ENCODE measurements at places on chromosomes 6 and 20. TPM values are rescaled to one million over a fixed set of nuclear protein-coding genes. Genes with fewer than 3 reads are reported as not detected.

The TBC1D7 gene
- total RNA-seq, result 27.7 TPM

The ZKSCAN3 gene
- 10.3 TPM for total RNA-seq

The OOEP gene
- total RNA-seq, result not detected

The MRPS18B gene
- 105 TPM for total RNA-seq

The IL20RA gene
- not detected for total RNA-seq

The RBM24 gene
- not detected for total RNA-seq

The PDE7B gene
- 0.08 TPM for total RNA-seq

The ZNF334 gene
- total RNA-seq, result 10.3 TPM

GRCh38 chr6:165873976-165874375 is 210.9 kb upstream of the PDE10A start:
- ATAC-seq, result no peak

DNA sequence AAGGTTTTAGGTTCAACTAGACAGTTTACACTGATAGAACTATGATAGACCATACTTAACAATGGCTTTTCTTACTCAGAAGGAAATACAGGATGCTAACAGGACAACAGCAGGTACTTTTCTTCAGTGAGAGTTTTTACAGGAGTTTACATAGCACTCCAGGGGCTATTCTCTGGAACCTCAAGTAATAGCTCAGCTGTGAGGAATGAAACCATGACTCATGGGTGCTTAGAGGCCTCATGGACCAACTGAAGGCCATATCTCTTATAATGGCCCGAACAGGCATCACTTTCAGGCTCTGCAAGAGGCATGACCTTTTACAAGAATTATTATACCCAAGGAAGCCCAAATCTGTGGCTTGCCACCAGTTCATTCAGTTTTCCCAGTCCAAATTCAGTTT is 31.8 kb downstream of the TREML1 start:
- ATAC-seq, result no peak

- ATAC-seq, result no peak
These were observed 106.9 kb downstream of the IPCEF1 start for GRCh38 chr6:154249499-154250298.

DNA sequence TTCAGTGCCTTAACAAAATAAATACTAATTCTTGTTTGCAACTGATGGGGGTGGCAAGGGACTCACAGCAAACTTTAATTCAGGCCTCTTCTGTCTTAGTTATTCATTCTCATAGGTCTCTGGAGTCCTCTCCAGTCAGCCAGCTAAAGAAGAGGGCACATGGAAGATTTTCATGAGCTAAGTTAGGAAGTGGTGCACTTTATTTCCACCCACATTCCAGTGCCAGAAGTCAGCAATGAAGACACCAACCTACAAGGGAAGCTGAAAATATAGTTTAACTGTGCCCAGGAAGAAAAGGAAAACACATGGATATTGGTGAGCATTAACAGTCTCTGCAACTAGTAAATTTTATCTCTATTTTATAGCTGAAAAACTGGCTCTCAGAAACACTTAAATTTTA is 16.7 kb upstream of the IRAK1BP1 start:
- ATAC-seq, result no peak

- no peak for ATAC-seq
These were observed 598.8 kb downstream of the MAFB start for GRCh38 chr20:40090236-40090635.

- no peak for ATAC-seq
These were observed 198.7 kb upstream of the MYLIP start for GRCh38 chr6:15930207-15930606.

DNA sequence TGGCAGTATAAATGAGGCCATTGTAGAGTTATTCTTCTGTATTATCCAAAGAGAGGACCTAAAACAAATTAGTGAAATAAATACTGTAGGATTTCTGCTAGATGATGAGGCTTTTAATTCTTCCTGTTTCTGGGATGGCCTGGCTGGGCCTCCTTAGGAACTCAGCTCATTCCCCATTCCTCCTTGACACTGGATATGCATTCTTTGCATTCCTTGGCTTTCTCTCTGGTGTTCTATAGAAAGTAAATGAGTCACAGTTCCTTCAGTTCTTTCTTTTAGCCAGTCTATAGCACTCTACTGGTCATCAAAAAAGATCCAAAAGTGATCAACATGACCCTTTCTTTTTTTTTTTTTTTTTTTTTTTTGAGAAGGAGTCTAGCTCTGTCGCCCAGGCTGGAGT is 8.6 kb downstream of the OR10C1 start:
- no peak for ATAC-seq

- ATAC-seq, result no peak
These were observed 110.7 kb downstream of the ZDHHC14 start for GRCh38 chr6:157491571-157492232.

- no peak for ATAC-seq
These were observed 33.4 kb downstream of the TNXB start for GRCh38 chr6:32075781-32076180.

DNA sequence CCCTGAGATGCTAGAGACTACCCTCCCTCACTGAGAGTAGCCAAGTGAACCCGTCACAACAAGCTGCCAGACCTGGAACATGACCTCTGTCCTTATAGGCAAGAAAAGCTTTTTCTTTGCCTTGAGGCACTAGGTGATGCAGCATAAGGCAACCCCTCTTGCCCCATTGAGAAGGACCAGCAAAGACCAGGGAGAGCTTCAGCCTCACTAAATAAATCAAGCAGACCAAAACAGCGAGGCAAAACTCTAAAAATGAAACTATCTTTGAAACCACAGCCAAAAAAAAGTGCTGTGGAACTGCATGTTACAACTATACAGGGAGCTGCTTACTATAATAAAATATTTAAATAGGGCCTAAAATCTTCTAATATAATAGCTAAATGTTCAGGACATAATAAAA is 62.6 kb upstream of the FAM83B start:
- ATAC-seq, result no peak
